ENCODE measurements at places on chromosomes 4 and X. TPM values are rescaled to one million over a fixed set of nuclear protein-coding genes. Genes with fewer than 3 reads are reported as not detected.

DNA sequence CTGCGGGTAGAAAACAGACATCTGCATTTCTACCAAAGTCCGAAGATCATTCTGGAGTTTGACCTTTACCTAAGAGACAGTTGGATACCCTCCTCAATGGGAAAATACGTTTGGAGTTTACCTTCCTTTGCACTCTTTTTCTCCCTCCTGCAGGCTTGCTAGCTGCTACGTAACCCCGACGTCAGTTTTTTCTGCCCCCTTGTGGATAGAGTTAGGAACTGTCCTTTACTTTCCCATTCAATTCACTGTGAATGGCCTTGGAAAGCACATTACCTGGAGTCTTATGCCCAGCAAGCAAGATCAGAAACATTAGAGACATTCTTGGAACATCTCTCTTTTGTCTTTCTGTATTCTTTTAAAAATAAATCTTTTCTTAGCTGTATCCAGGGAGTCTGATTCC lies 250.7 kb downstream of the NAP1L3 start:
- DNase-seq: no peak

DNA sequence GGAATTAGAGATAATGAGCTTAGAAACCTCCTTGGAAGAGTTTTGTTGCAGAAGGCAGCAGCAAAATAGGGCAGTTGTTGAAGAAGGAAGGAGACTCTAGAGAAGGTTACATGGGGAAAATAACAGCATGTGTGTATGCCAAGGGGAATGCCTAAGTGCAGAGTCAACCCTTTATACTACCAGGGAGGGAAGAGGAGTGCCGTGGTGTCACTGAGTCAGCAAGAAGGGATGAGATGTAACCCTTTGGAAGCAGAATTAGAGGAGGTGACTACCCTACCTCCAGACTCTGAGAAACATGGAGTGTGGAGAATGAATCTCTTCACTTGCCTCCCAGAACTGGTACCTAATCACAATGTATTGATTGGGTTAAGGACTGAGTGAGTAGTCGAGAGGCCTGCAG lies 6.7 kb upstream of the GABRE start:
- no peak for DNase-seq

DNA sequence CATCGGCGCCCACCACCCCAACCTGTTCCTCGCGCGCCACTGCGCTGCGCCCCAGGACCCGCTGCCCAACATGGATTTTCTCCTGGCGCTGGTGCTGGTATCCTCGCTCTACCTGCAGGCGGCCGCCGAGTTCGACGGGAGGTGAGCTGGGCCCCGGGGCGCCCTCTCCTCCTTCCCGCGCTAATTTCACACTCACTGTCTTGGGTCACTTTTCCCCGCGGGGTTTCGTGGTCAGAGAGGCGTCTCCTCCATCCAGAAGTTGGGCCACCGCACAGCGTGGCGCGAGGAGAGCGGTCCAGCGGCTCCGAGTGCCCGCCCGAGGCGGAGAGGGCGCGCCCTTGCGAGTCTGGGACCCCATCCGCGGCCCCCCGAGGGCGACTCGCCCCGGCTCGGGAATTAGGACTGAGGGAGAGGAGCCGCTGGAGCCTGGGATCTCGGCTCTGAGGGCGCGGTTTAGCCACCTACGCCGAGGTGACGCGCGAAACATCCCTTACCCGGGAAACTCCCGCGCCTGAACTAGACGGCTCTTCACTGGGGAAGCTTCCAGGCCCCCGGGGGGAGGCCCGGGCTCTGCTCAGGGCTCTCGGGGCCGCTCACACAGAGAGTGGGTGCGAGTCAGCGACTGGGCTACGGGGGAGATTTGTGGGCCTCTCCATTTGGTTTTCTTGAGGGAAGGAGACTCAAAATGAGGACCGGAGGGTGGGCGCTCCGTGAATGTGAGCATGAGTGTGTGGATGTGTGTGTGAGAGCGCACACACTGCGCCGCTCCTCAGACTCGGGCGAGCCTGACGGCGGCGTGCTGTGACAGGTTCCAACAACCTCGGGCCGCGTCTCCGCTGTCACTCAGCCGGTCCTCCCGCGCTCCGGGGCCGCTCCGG lies 551 bp downstream of the NPNT start:
- DNase-seq: peak; percentile 21

DNA sequence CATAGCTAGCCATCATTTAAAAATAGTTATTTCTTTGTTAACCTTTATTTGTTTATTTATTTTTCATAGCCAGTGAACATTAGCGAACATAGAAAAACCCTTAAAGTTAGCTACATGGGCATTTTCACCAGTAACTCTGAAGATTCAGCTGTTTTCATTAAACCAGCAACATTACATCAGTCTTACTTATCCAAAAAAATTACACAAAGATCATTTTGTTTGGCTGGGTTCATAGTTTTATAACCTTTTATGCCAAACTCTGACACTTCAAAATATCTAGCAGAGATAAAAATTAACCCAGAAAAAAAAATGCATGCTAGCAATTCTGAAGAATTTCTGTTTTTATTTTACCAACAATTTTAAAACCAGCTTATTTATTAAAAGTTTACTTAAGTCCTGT lies 784.1 kb downstream of the PCDH18 start:
- DNase-seq: no peak

- DNase-seq: no peak
Observed at GRCh38 chr4:100076753-100077152, 113.5 kb downstream of the DDIT4L start.

- DNase-seq: no peak
Observed at GRCh38 chrX:1398431-1399340, 6.8 kb upstream of the SLC25A6 start.

DNA sequence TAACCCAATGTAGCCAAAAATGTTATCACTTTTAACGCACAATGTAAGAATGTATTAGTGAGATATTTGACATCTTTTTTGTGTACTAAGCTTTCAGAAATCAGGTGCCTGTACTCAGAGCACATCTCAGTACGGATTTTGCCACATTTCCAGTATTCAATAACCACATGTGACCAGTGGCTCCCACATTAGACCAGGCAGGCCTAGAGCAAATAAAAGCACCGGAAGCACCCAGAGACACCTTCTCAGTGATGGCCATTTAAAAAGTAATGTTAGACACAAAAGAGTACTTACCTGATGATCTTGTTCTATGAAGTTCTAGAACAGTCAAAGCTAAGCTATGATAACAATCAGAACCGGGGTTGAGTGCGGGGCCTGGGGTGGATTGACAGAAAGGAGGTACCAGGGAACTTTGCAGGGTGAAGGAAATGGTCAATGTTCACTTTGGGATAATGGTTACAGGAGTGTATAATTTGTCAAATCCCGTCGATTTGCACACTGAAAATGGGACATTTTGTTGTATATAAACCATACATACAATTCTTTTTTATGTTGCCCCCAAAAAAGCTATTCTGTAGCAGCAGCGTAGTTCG lies 1.2 kb downstream of the CTPS2 start:
- DNase-seq: peak; percentile 6

GRCh38 chr4:189792924-189793618 lies 147.6 kb upstream of the FRG1 start:
- peak; percentile 65 for DNase-seq

DNA sequence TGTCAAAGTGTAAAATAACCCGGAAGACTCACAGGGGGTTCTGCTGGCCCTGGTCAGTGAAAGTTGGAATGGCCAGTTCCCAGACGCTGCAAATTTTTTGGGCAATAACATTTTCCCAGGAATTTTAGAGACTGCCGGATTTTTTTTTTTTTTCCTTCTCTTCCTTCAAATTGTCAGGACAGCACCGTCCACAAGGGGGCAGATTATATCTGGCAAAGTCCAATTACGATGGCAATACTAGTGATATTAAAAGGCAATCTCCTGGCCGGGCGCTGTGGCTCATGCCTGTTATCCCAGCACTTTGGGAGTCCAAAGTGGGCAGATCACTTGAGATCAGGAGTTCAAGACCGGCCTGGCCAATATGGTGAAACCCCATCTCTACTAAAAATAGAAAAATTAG lies 20.5 kb downstream of the SLC25A5 start:
- DNase-seq: peak; percentile 70

DNA sequence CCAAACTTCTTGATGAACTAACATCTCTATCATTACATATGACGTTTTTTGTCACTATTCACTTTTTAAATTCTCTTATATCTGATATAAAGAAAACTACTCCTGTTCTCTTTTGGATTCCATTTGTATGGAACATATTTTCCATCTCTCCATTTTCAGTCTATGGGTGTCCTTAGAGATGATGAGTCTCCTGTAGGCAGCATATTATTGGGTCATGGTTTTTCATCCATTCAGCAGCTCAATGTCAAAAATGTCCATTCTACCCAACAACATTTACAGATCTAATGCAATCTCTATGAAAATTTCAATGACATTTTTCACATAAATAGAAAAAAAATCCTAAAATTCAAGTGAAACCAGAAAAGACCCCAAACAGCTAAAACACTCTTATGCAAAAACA lies 60.3 kb downstream of the BRWD3 start:
- no peak for DNase-seq

DNA sequence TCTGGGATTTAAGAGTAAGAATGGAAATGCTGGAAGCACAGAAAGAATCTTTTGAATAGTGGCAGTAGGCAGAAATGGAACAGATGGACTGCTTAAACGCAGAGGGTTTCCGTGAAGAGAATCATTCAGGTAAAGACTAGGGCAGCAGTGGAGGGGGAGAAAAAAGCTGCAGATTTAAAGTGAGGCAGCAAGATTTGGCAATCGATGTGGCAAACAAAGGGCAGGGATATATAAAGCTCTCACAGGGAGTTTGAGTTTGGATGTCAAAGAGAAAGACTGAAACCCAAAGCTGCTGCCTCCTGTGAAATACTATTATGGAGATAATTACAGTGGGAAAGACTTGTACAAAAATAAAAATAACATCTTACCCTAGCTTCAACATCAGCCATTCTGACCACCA lies 384.0 kb downstream of the CENPC start:
- no peak for DNase-seq

MAGEA2 gene
- not detected for total RNA-seq

RAB39B gene
- 0.14 TPM for total RNA-seq

ARR3 gene
- total RNA-seq: not detected

FHDC1 gene
- 0.68 TPM for total RNA-seq

ERCC6L gene
- 2.4 TPM for total RNA-seq

HTRA3 gene
- total RNA-seq: 3.6 TPM

HGFAC gene
- total RNA-seq: 0.51 TPM

SLC25A53 gene
- total RNA-seq: 10.7 TPM

CSAG3 gene
- not detected for total RNA-seq

Measured in dermis blood vessel endothelial cell (primary cell).